ENCODE measurements at places on chromosomes 16 and 17. TPM values are rescaled to one million over a fixed set of nuclear protein-coding genes. Genes with fewer than 3 reads are reported as not detected.

Gene AMZ2
- 32.8 TPM for total RNA-seq

DNA sequence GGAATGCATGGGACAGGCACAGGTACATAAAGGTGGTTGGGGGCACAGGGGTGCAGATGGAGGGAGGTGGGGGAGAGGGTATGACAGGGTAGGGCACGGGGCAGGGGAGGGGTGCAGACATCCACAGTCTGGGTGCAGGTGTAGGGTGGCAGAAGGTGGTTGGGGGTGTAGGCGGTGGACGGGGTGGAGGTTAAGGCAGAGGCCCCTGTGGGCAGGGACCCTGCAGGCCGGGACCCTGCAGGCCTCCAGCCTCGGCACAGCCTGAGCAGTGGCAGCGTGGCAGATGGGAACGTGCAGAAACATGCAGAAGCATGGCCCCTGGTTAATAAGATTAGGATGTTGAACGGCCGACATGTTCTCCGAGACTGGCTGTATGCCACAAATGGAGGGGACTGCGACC, 115.2 kb downstream of the RBFOX3 start:
- H3K27ac ChIP-seq: no peak overlapping the region
- H3K4me3 ChIP-seq: no peak overlapping the region
- DNase-seq: no peak
- H3K36me3 ChIP-seq: no peaks in the 10 kb centered on the region
- H3K27me3 ChIP-seq: peaks cover 3% of the 10 kb centered on the region
- no peaks in the 10 kb centered on the region for H3K4me1 ChIP-seq

- H3K27ac ChIP-seq: no peak overlapping the region
- peak; percentile 86 for DNase-seq
- H3K27me3 ChIP-seq: no peaks in the 10 kb centered on the region
- no peak overlapping the region for H3K4me3 ChIP-seq
- H3K36me3 ChIP-seq: no peaks in the 10 kb centered on the region
Observed at GRCh38 chr17:79042421-79043190, 18.6 kb downstream of the C1QTNF1 start.

GRCh38 chr17:68706356-68706920, 105.3 kb upstream of the FAM20A start:
- H3K27me3 ChIP-seq: no peaks in the 10 kb centered on the region
- no peaks in the 10 kb centered on the region for H3K36me3 ChIP-seq
- DNase-seq: no peak
- H3K4me3 ChIP-seq: no peak overlapping the region
- no peaks in the 10 kb centered on the region for H3K4me1 ChIP-seq

Gene KRT15
- total RNA-seq: 9.2 TPM

DNA sequence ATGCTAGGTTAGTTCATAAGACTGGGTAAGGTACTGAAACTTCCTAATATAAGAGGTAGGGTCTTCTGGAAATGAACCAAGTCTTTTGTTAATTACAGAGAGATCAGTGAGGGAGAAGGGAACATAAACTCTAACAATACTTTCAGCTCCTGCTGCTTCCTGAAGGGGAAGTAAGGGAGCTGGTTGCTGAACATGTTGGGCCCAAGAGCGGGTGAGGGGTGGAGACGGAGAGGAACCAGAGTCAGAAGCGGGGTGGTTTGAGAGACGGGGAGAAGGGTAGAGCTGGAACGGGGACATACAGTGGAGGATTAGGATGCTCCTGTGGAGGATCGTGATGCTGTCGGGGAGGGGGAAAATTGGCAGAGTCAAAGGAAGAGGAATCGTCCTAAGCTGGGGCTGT, 11.5 kb upstream of the ZNF747 start:
- H3K4me1 ChIP-seq: no peaks in the 10 kb centered on the region
- no peak overlapping the region for H3K4me3 ChIP-seq
- no peak overlapping the region for H3K27ac ChIP-seq
- H3K36me3 ChIP-seq: no peaks in the 10 kb centered on the region
- no peak for DNase-seq

DNA sequence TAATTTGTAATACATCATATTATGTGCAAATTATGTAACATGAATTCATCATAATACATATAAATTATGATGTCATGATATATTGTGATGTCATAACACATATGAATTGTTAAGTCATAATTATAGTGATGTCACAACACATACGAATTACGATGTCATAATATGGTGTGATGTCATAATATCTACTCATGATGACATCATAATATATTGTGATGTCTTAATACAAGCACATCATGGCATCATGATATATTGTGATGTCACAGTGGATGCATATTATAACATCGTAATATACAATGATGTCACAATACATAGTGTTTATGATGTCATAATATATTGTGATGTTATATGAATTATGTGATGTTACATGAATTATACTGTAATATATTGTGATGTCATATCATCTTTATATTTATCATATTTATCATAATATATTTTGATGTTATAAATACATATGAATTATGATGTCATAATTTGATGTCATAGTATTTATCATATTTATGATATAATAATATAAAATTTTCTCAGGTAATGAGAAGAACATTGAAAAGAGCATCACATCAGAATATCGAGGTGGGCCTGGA, 1793.0 kb downstream of the TP53TG3F start:
- H3K4me3 ChIP-seq: no peak overlapping the region
- H3K36me3 ChIP-seq: no peaks in the 10 kb centered on the region
- H3K4me1 ChIP-seq: no peaks in the 10 kb centered on the region
- H3K27me3 ChIP-seq: no peaks in the 10 kb centered on the region
- no peak for DNase-seq
- no peak overlapping the region for H3K27ac ChIP-seq

Gene PRR35
- total RNA-seq: not detected

DNA sequence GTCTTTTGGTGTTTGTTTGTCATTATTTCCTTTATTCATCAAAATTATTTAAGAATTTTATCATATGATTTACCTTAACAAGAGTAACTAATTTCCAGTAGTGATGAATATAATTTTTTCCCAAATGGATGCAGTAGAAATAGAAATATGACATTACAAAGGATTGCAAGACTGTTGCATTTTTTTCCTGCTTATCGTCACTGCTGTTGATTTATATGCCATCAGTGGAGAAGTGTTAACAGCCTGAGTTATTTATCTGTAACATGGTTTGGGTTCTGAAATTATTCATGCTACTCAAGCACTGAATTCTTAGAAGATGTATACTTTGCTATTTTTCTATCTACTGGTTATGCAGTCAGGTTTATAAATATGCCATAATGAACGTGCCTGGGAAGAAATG, 68.6 kb downstream of the TMEM100 start:
- no peaks in the 10 kb centered on the region for H3K27me3 ChIP-seq
- no peaks in the 10 kb centered on the region for H3K4me1 ChIP-seq
- no peaks in the 10 kb centered on the region for H3K36me3 ChIP-seq
- no peak for DNase-seq

Gene ITGAD
- total RNA-seq: 0.75 TPM

GRCh38 chr16:81745704-81746558, 33.2 kb upstream of the PLCG2 start:
- no peaks in the 10 kb centered on the region for H3K27me3 ChIP-seq
- H3K4me3 ChIP-seq: peak overlapping the region; percentile 26
- no peaks in the 10 kb centered on the region for H3K4me1 ChIP-seq
- peak; percentile 75 for DNase-seq
- no peaks in the 10 kb centered on the region for H3K36me3 ChIP-seq
- peak overlapping the region; percentile 31 for H3K27ac ChIP-seq

GRCh38 chr17:69609473-69610305, 195.2 kb downstream of the MAP2K6 start:
- H3K27ac ChIP-seq: peak overlapping the region; percentile 30
- no peak for DNase-seq
- no peaks in the 10 kb centered on the region for H3K27me3 ChIP-seq

GRCh38 chr17:72462814-72463213, 342.0 kb downstream of the SOX9 start:
- H3K36me3 ChIP-seq: no peaks in the 10 kb centered on the region
- DNase-seq: no peak
- H3K4me3 ChIP-seq: no peak overlapping the region
- H3K27me3 ChIP-seq: no peaks in the 10 kb centered on the region

Gene ADAMTS18
- not detected for total RNA-seq

GRCh38 chr16:86667035-86667434, 88.7 kb downstream of the FOXL1 start:
- peaks cover 15% of the 10 kb centered on the region for H3K27me3 ChIP-seq
- H3K4me3 ChIP-seq: no peak overlapping the region
- H3K27ac ChIP-seq: no peak overlapping the region
- peaks cover 5% of the 10 kb centered on the region for H3K4me1 ChIP-seq
- no peak for DNase-seq

DNA sequence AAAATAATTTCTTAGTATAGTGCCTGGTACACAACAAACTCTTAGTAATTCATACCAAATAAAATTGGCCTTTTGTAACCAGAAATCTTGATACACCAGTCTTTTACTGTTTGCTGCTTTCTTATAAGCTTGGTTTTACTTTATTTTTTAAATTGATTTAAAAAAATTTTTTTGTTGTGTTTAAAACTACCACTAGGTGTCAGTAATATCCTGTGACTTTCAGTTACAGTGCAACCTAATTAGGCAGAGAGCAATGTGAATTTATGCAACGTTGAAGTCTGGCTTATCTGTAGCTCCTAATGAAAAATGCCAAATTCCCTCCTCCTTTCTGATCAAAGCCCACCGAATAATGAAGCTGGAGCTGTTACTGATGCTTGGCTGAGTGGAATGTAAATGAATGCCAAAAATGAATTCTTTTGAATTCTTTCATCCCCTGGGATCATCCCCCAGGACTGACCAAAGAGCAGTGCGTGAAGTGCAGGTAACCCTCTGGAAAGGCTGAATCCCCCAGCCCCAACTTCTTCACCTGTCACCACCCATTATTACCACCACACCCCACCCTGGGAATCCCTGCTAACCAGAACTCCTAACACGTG, 3.8 kb downstream of the ERCC4 start:
- no peaks in the 10 kb centered on the region for H3K27me3 ChIP-seq
- no peaks in the 10 kb centered on the region for H3K36me3 ChIP-seq
- peaks cover 12% of the 10 kb centered on the region for H3K4me1 ChIP-seq

Gene GP1BA
- total RNA-seq: not detected

Gene EXOC3L1
- total RNA-seq: 3.0 TPM

DNA sequence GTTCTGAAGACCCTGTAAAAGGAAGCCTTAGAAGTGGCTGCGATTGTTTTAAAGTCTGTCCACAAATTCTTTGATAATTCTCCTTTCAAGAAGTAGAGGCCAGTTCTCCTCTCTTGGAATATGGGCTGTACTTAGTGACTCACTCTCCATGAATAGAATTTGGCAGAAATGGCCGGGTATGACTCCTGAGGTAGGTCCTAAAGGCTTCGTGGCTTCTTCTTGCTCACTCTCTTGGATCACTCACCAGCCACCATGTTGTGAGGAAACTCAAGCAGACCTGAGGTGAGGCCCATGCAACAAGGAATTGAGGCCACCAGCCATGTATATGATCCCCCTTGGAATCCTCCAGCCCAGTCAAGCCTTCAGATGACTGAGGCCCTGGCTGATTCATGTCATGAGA, 75.8 kb downstream of the WWOX start:
- H3K4me1 ChIP-seq: peaks cover 6% of the 10 kb centered on the region
- no peak overlapping the region for H3K4me3 ChIP-seq
- DNase-seq: no peak
- H3K27me3 ChIP-seq: no peaks in the 10 kb centered on the region
- H3K36me3 ChIP-seq: no peaks in the 10 kb centered on the region

GRCh38 chr16:88633684-88634140, 4.7 kb upstream of the IL17C start:
- DNase-seq: peak; percentile 60
- peak overlapping the region; percentile 36 for H3K4me3 ChIP-seq
- H3K36me3 ChIP-seq: peaks cover 23% of the 10 kb centered on the region
- peaks cover 8% of the 10 kb centered on the region for H3K4me1 ChIP-seq
- peak overlapping the region; percentile 43 for H3K27ac ChIP-seq

GRCh38 chr17:5499476-5500231, 13.3 kb downstream of the MIS12 start:
- H3K27me3 ChIP-seq: peaks cover 28% of the 10 kb centered on the region
- H3K4me1 ChIP-seq: peaks cover 10% of the 10 kb centered on the region
- H3K4me3 ChIP-seq: no peak overlapping the region
- DNase-seq: no peak
- no peaks in the 10 kb centered on the region for H3K36me3 ChIP-seq
- H3K27ac ChIP-seq: no peak overlapping the region

Gene ANKRD40CL
- total RNA-seq: 77.7 TPM

Gene FAM222B
- total RNA-seq: 33.3 TPM

DNA sequence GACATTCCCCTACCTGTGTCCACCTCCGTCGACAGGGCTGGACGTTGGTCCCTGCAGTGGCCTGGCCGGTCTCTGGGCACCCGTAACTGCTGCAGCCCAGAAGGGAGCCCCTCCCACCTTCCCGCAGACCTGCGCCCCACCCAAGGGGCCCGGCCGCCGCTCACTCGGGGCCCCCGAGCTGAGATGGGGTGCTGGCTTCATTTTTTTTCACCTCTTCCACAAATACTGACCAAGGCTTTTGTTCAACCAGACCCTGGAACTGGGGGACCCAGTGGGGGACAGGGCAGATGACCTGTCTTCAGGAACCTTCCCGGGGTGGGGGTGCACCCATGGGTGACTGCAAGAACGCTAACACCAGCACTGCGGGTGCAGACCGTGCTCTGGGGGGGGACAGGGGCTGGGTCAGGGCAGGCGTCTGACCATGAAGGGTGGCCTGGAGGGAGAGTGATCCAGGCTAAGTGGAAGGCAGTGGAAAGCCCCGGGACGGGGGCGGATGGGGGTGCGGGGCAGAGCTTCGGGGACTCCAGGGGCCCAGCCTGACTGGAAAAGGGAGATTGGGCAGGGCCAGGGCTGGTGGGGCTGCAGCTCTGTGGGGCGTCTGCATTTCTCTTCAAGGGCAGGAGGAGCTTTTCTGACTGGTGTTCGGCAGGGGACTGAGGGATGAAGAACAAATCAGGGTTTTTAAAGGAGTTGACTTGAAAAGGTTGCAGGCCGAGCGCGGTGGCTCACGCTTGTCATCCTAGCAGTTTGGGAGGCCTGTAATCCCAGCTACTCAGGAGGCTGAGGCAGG, 42.3 kb downstream of the SLC7A5 start:
- H3K36me3 ChIP-seq: no peaks in the 10 kb centered on the region
- H3K27ac ChIP-seq: no peak overlapping the region
- no peak for DNase-seq
- H3K4me1 ChIP-seq: no peaks in the 10 kb centered on the region

Gene CCDC40
- total RNA-seq: 2.8 TPM

DNA sequence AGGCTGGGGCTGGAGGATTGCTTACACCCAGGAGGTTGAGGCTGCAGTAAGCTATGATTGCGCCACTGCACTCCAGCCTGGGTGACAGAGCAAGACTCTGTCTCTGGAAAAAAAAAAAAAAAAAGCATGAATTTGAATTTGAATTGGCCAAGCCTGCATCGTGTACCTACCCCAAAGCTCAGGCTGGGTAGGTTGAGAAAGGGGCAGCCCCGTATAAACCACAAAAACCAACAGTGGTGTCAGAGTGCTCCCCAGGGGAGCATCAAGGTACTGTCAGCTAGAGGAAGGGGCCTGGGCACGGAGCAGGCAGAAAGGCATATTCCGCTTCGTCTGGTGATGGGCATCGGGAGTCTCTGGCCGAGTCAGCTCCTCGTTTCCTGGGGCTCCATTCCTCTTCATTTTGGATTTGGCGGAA, 40.9 kb downstream of the RAP1GAP2 start:
- no peaks in the 10 kb centered on the region for H3K27me3 ChIP-seq
- no peak overlapping the region for H3K4me3 ChIP-seq
- no peak for DNase-seq
- no peak overlapping the region for H3K27ac ChIP-seq
- no peaks in the 10 kb centered on the region for H3K4me1 ChIP-seq

Measured in transverse colon (tissue), 4 donors.